Right renal pelvis (tissue), 4 donors: ENCODE measurements at places on chromosomes 3 and 15.

DNA sequence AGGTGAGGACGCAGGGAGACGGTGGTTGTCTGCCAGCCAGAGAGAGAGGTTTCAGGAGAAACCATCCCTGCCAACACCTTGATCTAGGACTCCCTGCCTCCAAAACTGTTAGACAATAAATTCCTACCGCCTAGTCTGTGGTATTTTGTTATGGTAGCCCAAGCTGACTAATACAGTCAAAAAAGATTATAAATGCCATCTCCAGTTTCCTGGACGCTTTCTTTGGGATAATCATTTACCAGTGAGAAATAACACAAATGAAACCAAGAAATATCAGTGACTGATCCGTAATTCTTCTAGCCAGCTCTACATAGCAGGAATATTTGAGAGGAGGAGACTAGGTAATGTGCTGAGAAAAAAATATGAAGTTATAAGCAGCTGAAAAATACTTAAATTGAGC, 707.8 kb upstream of the LMCD1 start:
- DNase-seq: no peak

DNA sequence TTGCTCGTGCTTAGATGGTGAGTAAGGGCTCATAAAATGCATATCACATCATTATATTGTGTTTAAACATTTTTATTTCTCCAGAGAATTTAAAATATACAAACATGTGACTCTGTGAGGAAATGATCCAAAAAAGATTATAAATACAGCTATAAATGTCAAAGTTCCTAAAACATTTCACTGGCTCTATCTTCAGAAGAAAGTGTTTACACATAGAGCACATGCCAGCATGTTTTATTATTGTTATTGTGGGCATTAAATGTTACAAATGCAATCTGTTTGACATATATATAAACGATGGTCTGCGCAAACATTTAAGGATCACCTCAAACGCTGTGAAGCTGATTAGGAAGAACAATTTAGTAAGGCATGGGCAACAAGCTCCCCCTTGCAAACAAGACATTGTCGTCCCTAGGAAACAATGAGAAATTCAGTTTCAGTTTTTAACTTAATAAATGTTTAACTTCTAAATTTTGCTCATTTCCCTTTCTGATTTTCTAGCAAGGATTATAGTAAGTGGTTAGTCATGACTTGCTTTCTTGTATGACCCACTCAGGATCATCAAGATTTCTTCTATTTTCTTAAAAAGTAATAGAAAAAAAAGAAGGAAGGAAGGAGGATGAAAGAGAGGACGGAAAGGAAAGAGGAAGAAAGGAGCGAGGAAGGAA, 207.5 kb downstream of the SATB1 start:
- DNase-seq: no peak

- DNase-seq: no peak
Measured at GRCh38 chr3:114319453-114319852, 25.6 kb downstream of the TIGIT start.

- DNase-seq: no peak
Measured at GRCh38 chr3:1726741-1727140, 371.9 kb upstream of the CNTN4 start.

DNA sequence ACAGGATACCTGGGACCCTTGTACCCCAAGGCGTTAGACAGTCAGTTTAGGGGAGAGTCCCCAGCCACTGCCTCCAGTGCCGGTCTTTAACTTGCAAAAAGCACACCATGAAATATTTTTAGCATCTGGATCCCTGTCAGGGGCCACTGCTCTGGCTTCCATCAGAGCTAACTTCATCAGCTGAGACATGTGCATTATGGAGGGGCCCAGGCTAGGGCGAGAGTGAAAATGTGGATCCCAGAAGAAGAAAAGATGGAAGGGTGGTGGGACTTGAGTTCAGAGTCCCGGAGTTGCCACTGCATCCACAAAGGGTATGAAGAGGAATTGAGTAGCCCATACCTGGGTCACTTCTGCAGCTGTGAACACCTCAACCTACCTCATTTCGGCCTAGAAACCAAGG, 23.5 kb upstream of the SPATA12 start:
- no peak for DNase-seq

- no peak for DNase-seq
Measured at GRCh38 chr3:111799951-111800350, 59.1 kb upstream of the PHLDB2 start.

DNA sequence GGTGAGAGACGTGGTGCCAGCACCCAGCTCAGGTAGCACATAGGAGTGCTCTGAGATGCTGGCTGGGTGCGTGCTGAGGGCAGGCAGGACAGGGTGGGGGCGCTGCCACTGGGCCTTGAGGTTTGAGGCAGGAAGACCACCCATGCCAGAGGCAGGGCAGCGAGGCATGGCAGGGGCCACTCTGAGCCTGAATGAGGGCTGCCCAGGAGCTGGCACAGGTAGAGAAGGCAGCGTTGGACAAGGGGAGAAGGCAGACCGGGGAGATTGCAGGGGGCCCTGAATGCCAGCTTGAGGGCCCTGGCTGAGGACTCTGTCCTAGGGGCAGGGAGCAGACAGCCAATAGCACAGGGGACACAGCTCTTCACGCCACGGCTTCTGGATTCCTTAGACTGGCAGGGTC, 50.2 kb downstream of the ADAMTS7 start:
- no peak for DNase-seq

DNA sequence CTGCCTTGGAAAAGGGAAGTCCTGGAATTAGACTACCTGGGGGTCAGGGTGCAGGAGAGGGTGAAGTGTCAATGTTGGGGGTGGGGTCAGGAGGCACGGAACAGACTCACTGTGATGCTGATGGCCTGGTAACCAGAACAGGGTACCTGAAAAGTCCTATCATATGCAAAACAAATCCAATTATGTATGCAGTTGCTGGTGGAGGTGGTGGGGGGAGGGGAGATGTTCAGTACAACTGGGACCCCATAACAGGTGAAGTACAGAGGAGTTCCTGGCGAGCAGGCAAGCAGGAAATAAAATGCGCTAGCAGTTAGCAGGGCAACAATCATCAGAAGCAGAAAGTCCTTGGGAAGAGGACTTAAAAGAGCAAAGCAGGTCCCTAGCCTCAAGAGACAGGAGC, 4.2 kb upstream of the KATNBL1 start:
- DNase-seq: no peak

GRCh38 chr3:78908236-78908635, 859.6 kb downstream of the ROBO1 start:
- no peak for DNase-seq

- no peak for DNase-seq
Measured at GRCh38 chr3:194858382-194858781, 172.7 kb downstream of the FAM43A start.

- DNase-seq: no peak
Measured at GRCh38 chr15:88680241-88681001, 41.6 kb downstream of the ISG20 start.

- DNase-seq: no peak
Measured at GRCh38 chr3:87414271-87414670, 137.9 kb upstream of the POU1F1 start.

DNA sequence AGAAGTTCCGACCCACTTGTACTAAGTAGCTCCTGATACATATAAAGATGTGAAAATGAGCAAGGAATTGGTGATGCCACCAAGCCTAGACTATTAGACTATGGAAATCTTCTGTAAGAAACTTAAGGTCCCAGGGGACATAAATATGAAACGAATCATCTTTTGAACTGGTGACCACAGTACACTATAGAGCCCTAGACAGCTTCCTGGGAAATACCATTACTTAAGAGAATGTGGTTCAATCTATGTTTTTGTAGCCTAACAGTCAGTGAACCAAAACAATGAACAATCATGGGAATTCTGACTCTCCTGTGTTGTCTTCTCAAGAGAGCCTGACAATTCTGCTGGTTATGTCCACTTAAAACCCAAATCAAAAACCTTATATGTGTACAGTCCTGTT, 191.6 kb downstream of the GREM1 start:
- no peak for DNase-seq
